ENCODE measurements at places on chromosomes 3 and 15.

DNA sequence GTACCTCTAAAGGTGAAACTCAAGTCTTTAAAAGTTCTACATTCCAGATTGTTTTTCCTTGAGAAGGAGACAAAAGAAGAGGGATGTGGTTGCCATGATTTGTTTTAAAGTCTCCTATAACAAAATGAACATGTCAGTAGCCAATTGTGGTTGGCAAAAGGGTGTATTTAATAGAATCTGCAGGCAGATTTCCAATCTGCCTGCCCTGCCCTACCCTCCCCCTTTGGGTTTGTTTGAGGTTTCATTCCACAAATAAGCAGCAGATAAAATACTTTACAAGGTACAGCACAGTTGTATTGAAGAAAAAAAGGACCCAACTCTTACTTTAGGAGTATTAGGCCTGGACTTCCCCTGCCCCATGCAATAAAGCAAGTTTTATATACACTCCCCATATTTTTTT is 59.5 kb downstream of the MLH1 start:
- no peak for DNase-seq

DNA sequence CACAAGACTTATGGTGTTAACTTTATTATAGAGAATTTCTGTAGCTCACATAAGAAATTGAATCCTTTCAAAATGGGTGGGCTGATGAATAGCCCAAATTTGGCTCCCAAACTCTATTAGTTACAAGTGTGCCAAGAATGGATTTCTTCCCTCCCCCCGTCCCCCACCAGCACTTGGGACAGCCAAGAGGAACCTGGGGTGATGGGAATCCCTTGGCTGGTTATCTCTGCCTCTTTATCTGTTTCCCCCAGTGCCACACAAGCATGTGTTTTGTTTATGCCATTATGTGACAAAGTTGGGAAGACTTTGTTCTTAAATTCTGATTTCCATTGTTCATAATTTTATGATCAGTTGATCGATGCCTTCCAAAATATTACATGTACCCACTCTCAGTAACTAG is 28.3 kb downstream of the CMSS1 start:
- DNase-seq = no peak

DNA sequence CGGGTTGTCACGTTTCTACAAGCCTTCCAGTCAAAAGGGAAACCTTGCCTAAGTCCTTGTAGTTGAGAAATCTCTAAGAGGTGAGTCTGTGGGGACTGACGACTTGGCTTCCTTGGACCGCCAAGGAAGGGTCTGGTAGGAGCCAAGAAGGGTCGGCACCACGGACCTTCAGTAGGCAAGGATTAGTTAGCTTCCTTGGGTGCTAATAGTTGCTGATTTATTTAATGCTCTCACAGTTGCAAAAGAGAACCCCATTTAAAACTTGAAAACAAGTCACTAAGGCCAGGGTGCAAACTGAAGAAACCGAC is 361 bp upstream of the LCMT2 start:
- no peak for DNase-seq

DNA sequence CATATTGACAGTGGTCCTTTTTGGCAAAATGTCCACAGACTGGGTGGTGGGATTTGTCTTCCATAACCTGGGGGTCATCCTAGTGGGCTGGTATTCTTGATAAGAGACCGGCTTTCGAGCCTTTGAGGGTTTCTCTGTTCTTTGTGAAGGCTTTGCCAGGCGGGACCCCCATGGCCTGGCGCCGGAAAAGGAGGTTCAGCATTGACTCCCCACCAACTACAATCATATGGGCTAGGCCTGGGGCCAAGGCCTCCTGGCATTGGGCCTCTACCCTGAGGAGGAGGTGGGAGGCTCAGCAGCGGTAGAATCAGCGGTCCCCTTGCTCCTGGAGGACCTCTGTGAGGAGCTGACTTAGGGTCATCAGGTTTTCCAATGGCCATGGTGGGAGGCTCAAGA is 19.8 kb upstream of the HDAC11 start:
- DNase-seq = no peak

DNA sequence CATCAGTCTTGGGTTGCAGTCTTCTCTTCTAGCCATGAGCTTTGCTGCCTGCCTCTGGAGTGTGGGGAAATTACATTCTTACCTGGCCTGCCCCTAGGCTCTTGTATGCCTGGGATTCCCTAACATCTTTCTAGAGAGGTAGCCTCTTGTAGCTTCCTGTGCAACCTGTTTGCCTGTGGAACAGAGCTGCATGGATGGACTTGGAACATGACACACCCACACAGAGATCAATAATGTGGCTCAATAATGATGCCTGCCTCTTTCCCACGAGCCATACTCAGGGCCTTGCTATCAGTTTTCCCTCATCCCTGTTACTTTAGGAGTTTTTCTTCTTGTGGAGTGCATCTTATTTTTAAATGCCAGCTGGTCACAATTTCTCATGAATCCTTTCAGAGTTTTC is 11.4 kb downstream of the CHCHD6 start:
- no peak for DNase-seq
